ENCODE measurements at places on chromosomes 4 and X.

GRCh38 chr4:3317656-3318211 lies 24.9 kb downstream of the RGS12 start:
- no peak for DNase-seq

DNA sequence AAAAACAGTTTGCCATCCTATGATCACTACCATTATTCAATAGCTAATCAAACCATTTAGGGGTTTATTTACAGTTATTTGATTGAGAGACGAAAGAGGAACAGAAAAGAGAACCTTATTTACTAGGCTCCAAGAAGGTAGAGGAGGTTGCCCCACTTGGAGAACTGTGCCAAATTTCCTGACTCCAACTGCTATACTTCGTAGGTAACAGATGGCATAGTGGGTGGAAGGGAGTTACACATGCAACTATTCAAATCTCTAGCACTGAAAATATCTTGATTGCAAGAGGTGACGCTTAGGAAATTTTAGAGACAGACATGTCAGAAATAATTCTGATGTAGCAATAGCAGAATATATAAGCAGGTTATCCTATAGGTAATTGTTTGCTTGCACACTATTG lies 38.0 kb upstream of the TMPRSS11F start:
- DNase-seq: no peak

- DNase-seq: no peak
These were observed 13.1 kb upstream of the AMTN start for GRCh38 chr4:70505151-70505748.

DNA sequence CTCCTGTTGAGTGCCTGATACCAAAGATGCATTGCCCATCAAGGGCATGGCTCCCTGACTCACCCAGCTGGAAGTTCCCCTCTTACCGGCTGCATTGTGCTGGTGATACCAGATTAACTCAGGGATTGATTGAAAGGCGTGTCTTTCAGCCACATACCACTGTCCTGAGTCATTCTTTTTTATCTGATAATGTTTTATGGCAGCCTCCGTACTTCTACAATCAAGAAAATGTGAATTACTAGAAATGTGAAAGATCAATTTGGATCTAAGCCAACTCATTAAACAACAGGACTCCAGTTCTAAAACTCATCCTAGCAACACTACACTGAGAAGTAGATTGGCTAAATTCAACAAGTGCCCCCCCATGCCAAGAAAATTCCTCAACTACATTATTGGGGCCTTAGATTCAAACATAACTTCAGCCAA lies 40.0 kb downstream of the TXK start:
- DNase-seq: no peak

DNA sequence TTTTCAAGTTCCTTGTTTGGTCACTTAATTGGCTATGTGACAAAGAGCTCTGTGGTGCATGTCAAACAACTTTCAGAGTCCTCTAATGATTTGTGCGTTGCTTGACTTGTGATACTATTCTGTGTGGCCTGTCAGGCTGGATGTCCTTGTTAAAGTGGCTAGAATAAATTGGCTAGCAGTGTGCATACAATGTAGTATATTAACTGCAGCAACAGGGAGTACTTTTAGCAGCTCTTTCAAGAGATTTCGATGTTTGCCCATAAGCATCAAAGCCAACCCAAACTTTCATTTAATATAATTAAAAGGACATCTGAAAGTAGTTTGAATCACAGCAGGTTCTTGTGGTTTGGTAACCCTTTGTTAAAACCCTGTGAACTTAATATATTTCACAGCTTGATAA lies 718.9 kb downstream of the ADGRL3 start:
- DNase-seq: no peak

DNA sequence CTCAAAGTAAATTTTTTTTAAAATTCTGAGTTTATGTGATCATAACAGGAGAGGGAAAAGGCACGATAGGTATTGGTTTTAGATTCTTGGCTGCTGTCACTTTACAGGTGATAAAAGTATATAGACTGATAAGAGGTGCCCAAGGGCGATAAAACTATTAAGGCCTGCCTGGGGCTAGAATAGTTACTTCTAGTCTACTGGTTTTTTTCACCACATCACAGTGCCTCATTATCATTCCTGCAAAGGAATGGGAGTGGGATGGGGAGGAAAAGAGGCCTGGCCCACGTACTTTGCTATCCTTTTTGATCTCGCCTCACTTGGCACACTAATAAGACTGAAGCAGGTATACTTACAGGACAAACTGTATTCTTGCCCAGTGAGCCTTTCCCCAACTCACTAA lies 46.6 kb downstream of the CXorf58 start:
- DNase-seq: no peak

GRCh38 chr4:87895964-87896621 lies 63.3 kb downstream of the MEPE start:
- DNase-seq: no peak

- no peak for DNase-seq
These were observed 16.5 kb downstream of the PPP1R3F start for GRCh38 chrX:49286136-49286535.

DNA sequence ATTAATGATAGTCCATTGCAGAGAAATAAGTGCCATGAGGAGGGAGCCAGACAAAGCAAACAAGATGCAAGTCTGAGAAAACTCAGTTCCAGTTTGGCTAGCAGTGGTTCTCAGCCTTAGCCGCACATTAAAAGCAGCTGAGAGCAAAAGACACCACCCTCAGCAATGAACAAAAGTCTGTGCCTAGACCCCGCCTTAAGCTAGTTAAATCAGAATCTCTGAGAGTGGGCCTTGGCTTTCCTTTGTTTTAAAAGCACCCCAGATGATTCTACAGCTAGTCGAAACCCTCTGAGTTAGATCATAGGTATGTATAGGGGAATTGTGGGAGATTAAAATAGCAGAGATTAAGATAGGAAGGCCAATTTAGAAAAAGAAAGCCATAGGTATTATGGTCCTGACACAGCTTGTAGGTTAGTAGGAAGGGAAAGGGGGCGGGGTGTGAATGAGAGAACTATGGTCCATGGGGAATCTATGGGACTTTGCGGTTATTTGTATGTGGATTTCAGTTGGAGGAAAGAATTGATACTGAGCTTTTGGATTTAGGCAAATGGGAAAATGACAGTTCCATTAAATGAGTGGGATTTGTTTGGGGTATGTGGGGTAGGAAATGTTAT lies 12.0 kb downstream of the SPRY1 start:
- no peak for DNase-seq

DNA sequence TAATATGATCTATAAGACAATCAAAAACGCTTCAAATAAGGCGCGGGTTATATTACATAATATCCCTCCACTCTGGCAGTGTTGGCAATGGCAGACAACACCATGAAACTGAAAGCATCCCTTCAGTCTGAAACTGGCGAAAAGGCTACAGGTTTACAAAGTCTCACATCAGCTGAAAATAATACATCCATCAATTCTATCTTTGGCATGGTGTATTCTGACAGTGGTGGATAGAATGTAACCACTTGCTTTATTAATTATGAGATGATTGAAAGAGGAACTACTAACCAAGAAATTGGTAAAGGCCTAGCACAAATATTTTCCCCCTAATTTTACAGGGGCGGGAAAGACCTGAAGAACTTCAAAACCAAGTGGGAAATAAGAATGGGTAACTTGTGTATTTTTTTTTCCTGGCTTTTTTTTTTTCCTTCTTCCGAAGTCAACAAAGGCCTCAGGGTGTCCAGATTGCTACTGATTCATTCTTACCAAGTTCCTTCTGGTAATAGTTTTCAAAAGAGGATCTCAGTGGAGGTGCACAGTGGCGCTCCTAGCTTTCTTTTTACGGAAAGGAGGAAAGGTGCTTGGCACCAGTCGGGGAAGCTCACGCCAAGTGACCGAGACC lies 728 bp downstream of the UBA6 start:
- no peak for DNase-seq

DNA sequence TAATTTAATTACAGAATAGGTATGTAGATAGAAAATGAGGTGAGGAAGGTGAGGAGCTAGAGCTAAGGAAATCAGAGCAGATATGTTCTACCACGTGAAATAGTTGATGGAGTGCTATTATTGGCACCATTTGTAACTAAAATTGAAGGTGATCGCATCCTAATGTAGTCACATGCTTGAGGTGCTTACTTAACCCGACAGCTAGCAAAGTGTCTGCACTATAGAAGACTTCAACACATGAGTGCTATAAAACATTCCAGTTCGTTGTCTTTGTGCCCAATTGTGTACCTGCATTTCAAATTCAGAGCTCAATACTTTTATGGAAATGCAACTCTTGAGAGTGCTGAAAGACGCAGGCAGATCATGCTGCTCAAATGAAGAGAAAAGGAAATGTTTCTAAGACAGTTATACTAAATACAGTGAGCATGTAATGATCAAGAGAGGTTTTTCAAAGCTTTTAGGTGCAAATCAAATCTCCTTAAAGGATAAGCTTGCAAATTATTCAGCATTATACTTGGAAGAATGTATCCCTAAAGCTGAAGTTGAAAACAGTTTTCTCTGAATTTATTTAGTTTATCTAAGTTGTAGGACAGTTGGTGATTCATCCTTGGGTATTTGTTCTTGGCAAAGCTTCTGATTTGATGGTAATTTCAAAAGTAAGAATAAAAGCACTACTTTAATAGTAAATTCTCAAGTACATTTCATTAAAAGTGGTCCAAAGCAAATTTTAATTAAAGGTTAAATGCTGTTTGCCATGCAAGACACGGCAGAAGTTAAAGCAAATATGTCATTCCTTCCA lies 223.9 kb upstream of the EPHA5 start:
- DNase-seq: no peak

DNA sequence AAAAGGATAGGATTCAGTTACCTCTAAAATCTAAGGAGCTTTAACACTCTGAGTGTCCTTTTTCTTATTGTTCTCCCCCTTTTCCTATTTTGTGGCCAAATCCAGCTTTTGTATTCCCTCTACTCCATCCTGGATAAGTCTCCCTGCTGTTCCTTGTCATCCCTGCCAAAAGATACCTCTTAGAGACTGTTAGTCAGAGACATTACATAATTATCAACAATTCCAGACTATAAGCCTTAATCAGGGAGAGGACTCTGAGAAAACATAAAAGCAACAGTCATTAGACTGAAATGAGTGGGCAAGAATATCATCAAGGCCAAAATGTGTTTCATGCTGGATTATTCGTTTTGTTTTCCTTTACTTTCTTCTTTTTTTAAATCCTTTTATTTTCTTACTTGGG lies 206.9 kb downstream of the FAM47B start:
- no peak for DNase-seq

- DNase-seq: no peak
These were observed 10.0 kb upstream of the PLK4 start for GRCh38 chr4:127870688-127871087.

GRCh38 chr4:53490965-53491622 lies 100.2 kb downstream of the LNX1 start:
- DNase-seq: no peak

DNA sequence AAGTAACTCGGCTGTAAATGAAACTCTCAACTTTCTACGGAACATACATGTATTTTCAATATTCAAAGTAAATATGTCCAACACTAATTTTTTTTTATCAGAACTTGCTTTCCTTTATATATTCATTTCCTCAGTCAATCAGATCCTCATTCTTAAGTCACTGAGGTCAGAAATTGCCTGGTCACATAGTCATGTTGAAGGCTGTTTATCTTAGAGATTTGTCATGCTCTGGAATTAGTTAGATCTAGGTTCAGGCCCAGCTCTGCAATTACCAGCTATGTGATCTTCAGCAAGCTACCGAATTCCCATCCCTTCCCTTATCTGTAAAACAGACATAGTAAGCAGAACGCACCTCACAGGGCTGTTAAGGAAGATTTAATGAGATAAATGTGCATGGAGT lies 228.8 kb downstream of the SPCS3 start:
- no peak for DNase-seq

DNA sequence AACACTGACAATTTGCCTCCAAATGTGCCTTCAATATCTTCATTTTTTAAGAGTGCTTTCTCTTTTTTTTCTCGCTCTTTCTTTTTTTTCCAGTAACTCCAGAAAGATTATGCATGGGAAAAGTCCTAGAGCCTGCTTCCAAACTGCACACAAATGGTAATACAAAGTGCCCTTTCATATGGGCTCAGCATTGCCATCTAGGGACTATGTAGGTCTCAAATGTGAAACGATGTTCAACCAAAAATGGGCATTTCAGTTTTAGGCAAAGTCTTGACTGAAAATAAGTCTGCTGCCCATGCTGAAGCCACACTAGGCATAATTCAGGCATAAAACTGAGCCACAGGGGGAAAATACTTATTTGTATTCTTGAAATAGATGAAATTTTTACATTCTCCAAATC lies 65.6 kb downstream of the SYNPO2 start:
- DNase-seq: no peak

- no peak for DNase-seq
These were observed 791.6 kb downstream of the TRIML1 start for GRCh38 chr4:188930822-188931221.

DNA sequence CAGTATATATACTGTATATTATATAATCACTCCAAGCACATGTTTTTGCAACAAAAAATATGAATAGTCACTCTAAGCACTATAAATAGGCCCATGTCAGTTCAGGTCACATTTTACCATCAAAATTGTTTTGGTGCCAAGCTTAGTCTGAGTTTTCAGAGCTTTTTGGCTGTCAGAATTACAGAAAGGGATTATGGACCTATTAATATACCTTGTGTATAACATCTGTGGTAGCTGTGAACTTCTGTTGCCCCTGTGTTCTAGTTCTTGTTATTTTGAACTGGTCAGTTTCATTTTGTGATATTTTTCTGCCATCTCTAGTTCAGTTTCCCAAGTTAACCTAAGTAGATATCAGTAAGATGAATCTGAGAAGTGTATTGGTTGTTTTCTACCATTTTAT lies 22.9 kb downstream of the EXOC1 start:
- DNase-seq: no peak

DNA sequence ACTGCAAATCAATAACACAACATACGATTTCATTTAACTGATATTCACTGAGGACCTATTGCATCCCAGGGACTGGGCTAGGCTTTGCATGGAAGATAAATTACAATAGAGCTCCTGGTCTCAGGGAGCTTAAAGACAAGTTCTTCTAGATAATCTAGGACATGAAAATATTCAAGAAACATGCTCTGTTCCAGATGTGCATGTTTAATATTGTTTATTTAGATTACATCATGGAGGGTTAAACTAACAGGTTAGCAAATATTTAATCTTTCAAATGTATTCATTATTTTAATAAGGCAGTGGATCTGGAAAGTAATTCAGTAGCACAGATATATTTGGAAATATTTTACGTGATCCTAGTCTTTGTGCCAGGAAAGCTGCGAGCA lies 2430.3 kb downstream of the PCDH7 start:
- no peak for DNase-seq

DNA sequence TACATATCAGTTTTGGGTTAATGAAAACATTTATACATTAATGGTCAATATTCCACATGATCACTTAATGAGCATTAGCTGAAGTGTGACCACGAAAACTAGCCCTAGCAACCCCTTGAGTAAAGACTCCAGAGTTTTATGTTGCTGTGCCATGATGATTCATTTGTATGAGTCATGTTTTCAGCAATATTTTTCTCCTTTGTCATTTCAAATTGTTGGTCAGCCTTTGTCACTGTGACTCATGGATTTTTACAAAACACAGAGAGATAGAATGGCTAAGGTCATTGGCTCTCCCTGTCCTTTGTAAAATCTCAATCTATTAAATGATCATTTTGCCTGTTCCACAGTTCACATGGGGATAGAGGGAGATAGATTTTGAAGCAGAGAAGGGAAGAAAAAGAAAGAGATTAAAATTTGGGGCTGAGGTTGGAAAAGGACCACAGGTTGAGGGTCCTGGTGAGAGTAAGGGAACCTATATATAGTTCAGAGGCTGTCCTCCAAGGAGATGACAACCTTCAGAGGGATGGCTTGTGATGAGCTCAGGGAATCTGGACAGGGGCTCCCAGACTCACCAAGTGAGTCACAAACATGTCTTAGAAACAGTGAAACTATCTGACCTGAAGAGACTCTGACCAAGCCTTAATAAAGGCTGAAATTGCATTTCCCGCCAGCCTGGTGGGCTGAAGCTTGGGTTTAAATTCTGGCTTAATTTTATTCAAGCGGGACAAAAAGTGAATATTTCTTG lies 25.6 kb downstream of the NR0B1 start:
- DNase-seq: no peak
